Muscle of back (tissue), 13 donors: ENCODE measurements at places on chromosomes 6 and 20. TPM values are rescaled to one million over a fixed set of nuclear protein-coding genes. Genes with fewer than 3 reads are reported as not detected.

GRCh38 chr6:156977527-156978291 lies 200.5 kb downstream of the ARID1B start:
- no peak for DNase-seq

DNA sequence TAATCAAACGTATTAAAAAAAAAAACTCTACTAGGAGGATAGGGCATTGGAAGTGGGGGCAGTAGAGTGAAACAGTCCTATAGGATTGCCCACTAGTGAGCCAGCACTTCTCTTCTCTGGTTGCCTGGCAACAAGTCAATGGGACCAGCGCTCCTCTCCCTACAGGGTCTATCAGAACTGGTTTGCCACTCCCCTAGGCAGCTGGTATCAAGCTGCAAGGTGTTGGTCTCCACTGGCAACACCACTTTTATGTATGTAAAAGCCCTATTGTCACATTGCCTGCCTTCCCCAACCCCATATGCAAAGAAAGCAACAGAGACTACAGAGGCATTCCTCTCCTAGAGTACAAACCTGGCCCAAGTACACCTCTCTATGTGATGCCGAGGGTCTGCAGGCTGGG lies 166.9 kb upstream of the MCHR2 start:
- DNase-seq = no peak

NINL gene
- 11.4 TPM for polyA plus RNA-seq

- DNase-seq = peak; percentile 24
These were observed 13.7 kb upstream of the ZNF831 start for GRCh38 chr20:59149678-59150504.

DNA sequence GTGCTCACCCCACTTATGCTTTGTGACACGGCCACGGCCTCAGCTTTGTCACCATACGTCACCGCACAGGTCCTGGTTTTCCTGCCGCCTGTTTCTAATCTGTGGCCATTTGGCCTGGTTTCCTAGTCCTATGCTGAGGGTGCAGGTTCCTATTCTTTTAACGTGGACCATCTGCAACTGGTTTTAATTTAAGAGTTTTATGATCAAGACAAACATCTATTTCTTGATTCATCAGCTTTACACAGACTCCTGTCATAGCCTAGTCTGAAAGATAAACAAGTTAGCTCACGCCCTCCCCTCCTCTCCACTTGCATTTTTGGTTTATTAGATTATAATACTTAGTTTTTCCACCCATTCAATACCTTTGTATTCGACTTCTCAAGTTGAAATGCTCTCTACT lies 97.5 kb upstream of the RPS6KA2 start:
- DNase-seq = no peak

PREX1 gene
- 18.4 TPM for polyA plus RNA-seq

C6orf132 gene
- 1.9 TPM for polyA plus RNA-seq

DNA sequence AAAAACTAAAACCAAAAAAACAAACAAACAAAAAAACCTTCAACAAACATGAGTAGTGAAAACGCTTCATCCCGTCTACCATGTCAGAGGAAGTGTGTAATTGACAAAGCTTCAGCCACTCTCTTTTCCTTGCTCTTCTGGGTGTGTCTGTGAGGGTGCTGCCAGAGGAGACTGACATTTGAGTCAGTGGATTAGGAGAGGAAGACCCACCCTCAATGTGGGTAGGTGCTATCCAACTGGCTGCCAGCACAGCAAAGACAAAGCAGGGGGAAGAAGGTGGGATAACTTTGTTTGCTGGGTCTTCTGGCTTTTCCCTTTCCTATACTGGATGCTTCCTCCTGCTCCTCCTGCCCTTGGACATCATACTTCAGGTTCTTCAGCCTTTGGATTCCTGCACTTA lies 145.6 kb downstream of the TASP1 start:
- DNase-seq = no peak

GRCh38 chr20:5630071-5630470 lies 120.1 kb upstream of the SHLD1 start:
- DNase-seq = no peak

- no peak for DNase-seq
These were observed 70.6 kb upstream of the F13A1 start for GRCh38 chr6:6390849-6391602.

PACRG gene
- polyA plus RNA-seq = 2.5 TPM

DNA sequence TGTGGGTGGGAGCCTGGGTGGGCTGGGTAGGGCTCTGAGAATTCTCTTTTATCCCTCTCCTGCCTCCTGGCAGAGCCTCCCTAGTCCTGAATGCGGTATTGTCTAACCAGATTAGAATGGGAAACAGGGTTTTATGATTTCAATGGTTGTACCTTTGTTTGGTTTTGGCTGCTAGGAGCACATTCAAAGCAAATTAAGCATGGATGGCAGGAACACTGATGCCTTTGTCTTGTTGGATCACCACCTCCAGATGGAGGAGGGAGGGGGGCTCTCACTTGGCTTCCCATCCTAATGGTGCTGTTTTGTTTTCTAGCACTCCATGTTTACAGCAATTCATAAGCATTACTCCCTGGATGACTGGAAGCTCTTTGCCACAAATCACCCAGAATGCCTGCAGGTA lies 11.6 kb downstream of the GMPR start:
- no peak for DNase-seq

DNA sequence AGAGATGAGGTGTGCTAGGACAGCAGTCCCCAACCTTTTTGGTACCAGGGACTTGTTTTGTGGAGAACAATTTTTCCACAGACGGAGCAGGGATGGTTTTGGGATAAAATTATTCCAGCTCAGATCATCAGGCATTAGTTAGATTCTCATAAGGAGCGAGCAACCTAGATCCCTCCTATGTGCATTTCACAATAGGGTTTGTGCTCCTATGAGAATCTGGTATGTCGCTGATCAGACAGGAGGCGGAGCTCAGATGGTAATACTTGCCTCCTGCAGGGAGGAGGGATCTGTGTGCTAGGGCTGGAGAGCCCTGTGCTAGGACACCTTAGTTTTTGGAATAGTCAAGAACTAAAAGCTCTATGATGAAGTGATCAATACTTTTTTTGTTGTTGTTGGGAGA lies 2.5 kb downstream of the SMIM13 start:
- no peak for DNase-seq

- DNase-seq = no peak
These were observed 31.6 kb upstream of the HLA-G start for GRCh38 chr6:29796026-29796425.

- peak; percentile 54 for DNase-seq
These were observed 62.8 kb upstream of the FOXO3 start for GRCh38 chr6:108497883-108498282.

DNA sequence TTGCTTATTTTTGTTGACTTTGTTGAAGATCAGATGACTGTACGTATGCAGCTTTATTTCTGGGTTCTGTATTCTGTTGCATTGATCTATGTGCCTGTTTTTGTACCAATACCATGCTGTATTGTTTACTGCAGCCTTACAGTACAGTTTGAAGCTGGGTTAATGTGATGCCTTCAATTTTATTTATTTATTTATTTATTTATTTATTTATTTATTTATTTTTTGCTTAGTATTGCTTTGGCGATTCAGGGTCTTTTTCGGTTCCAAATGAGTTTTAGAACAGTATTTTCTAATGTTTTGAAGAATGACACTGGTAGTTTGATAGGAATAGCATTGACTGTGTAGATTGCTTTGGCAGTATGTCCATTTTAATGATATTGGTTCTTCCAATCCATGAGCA lies 210.3 kb downstream of the EPM2A start:
- no peak for DNase-seq

DNA sequence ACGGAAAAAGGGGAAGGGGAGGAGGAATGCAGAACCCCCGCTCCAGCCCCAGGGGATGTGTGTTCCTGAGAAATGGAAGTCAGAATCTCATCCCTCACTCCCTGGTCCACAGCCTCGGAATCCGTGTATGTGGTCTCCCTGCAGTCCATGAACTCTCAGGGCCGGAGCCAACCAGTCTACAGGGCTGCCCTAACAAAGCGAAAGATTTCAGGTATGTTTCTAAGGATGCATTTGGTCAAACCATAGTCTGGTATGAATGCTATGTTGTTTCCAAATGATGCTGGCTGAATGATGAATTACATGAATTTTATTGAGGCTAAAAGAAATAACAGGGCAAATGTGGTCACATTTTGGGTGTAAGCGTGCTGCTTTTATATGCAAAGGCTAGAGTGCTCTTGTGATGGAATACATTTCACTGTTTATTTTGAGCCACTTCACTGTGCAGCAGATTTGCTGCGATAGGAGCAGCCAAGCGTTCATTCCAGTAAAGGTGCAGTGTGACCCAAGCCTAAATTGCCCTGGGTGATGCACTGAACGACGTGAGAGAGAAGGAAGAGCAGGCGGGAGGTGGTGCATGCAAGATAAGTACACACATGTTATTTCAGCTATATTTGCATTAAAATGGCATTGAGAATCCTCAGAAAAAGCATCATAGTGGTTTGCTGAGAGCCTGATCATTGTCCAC lies 52.4 kb downstream of the FNDC1 start:
- no peak for DNase-seq

DNA sequence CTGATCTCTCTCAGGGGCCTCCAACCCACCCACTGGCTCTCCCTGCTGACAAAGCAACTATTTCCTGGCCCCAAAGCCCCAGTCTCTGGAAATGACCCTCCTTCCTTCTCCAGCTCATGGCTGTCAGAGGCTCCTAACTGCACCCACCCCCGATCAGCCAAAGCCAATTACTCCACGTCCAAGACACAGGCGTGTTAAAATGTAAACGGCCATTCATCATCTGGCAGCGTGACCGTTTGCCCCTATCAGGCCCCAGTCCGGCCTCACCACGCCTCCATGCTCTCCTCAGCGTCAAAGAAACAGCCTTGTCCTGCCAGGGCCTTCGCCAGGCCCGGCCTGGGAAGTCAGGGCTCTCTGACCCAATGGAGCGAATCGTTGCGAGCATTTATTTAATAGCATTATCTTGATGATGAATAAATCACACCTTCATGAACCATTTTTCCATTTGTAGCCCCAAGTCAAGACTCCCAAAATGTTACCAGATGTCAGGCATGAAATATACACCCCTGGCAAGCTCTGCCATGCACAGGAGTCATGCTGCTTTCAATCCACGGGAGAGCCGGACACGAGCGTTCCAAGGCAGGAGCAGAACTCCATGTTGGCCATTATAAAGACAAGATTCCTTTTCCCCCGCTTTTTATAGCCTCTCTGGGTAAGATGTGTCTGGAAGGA lies 17.7 kb downstream of the RIPOR3 start:
- no peak for DNase-seq

DNA sequence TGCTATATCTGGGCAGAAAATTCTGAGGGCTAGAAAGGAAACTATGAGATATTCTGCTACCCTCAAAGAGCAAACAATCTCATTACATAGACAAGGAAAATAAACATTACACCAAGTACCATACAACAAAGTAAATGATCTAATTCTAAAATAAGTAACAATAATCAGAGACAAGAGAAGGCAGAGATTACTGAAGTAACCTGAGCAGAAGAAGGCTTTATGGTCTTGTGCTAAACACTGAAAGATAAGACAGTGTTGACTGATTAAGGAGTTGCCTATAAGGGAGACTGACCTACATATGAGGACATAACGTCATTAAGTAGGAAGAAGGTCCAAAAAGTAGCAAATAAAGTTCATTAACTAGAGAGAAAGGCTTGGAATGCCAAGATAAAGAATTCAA lies 134.2 kb downstream of the MTFR2 start:
- no peak for DNase-seq

DNA sequence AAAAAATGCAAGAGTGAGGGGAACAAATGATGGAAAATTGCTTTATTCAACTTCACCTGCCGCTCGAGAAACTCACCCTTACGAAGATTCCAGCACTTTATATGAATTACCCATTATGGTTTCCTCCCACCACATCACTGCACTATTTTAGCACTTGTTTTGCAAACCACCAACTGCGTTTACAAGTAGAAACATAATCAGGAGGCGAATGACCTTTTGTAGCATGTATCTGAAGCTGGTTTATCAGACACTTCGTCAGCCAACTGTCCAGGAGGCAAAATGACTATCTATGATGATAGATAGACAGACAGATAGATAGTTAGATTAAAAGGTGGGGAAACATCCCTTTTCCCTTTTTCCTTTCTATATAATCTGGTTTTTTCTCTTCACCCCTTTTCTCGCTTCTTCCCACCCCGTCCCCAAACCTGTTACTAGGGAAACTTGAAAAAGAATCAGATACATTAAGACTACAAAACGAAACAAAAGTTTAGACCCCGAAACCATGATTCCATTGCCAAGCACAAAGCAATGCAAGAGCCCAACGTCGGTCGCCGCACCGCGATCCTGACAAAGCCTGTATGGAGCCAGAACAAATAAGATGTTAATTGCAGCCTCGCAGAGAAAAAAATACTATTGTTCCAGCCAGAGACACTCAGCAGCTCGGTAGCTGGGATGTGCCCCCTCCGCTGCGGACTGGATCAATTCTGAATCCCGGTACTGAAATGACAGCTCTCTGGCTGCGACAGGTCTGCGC lies 933 bp upstream of the ADGRB3 start:
- no peak for DNase-seq

GRCh38 chr6:15150207-15150606 lies 95.7 kb upstream of the JARID2 start:
- DNase-seq = no peak

SIRPD gene
- not detected for polyA plus RNA-seq

ID4 gene
- 4.2 TPM for polyA plus RNA-seq

DNA sequence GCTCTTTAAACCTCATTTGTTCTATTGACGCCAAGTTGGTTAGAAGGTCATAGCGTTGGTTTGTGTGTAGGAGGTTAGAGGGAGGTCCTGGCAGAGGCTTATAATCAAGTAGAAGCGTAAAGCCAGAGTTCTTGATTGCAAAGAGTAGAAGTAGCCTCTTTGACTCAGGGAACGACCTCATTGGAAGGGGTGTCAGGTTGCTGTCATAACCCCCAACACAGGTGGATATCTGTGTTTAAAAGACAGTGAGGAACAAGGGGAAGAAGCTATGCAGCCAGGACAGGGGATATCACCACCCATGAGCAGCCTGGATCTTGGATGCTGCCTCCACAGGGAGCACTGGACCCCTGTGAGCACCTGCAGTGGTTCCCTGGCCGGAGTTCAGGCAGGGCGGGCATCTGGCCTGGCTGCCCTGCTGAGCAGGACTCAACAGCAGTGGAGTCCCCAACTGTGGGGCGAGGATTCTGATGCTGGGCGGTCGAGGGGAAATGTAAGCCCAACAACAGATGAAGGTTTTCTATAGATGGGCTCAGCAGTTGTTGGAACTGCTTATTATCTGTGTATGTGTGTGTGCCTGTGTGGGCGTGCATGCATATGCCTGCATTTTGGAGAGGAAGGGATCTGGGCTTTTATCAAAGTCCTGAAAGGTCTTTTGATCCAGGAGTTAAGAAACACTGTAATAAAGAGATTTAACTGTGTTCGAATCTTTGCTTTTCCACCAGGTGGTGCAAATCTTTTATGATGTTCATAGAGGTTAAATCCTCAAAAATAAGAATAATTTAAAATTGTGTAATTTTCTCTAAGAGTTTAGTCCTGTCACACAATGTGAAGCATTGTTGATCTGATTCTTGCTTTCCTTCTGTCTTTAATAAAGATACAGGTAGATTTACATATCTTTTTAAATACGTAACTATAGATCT lies 27.7 kb downstream of the HIVEP1 start:
- no peak for DNase-seq

- DNase-seq = no peak
These were observed 256.0 kb downstream of the CDKAL1 start for GRCh38 chr6:20790032-20790791.
